PC-9 (cell line): ENCODE measurements at places on chromosomes 2 and 18.

DNA sequence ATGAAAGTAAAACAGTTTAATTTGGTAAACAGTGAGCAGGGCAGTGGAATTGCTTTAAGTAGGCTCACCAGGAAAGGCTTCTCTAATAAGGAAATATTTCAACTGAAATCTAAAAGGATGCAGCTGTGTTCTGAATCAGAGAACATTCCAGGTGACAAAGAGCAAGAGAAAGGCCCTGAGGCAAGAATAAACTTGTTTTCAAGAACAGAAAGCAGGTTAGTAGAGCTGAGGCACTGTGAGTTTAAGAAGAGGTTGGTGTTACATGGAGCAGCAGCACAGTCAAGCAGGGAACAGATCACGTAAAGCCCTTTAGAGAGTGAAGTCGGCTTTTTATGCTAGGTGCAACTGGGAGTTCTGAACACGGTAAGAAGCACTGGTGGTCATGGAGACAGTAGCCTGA is 57.0 kb upstream of the SCN1A start:
- DNase-seq: peak; percentile 17

DNA sequence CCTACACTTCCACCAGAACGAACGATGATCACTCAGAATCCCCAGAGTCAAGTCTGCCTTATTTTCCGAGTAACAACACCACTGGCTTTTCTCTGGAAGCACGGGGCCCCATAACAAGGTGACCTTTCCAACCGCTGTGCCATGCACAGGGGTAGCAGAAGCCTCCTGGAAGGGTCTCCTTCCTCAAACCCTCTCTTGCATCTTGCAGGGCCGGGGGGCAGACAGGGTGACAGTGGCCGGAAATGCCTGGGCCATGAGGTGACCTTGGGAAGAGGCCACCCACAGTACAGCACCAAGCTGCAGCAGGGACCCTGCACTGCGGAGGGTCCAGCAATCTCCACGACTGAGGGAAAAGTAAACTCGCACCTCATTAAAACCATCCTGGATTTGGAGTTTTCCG is 108.5 kb downstream of the PXDN start:
- DNase-seq: no peak

DNA sequence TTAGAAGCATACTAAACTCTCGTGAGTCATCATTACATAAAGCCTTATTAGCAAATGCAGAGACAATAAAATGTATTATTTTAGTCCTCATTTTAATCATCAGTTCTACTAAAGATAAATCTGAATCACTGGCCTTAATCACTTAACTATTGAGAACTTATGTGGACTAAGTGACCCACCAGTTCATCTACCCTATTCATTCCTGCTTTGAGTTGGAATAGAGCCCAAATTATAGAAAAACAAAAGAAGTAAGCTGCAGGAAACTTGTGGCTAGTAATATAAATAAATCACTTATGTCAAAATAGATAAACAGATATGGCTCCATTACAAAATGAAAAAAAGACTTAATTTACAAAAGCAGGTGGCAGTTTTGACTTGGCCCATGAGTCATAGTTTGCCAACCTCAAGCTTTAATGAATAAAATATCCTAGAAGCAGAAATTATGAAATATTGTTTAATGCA is 851.8 kb upstream of the CRIM1 start:
- DNase-seq: peak; percentile 35

GRCh38 chr2:90645-91312 is 44.5 kb upstream of the FAM110C start:
- DNase-seq: no peak

DNA sequence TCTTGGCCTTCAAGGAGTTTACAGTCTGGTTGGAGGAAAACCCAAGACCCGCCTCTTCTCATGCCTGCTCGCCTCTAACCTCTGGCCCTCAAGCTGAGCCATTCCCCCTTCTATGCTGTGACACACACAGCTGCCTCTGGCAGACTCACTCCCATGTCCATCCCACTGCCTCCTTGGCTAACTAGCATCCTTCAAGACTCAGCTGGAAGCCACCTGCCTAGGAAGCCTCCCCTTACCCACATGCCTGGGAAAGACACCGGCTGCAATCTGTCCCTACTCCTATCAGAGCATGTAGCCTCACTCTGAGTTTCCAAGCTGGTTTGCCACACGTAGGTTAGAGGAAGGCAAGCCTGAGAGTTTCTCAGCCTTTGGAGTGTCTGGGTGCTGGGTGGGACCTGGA is 6.9 kb upstream of the MGAT4A start:
- no peak for DNase-seq

GRCh38 chr18:41744421-41745030 is 210.5 kb upstream of the PIK3C3 start:
- DNase-seq: no peak

GRCh38 chr18:2848247-2849246 is 1.7 kb downstream of the EMILIN2 start:
- no peak for DNase-seq
